SK-N-SH (cell line): ENCODE measurements at places on chromosomes 6 and 20.

DNA sequence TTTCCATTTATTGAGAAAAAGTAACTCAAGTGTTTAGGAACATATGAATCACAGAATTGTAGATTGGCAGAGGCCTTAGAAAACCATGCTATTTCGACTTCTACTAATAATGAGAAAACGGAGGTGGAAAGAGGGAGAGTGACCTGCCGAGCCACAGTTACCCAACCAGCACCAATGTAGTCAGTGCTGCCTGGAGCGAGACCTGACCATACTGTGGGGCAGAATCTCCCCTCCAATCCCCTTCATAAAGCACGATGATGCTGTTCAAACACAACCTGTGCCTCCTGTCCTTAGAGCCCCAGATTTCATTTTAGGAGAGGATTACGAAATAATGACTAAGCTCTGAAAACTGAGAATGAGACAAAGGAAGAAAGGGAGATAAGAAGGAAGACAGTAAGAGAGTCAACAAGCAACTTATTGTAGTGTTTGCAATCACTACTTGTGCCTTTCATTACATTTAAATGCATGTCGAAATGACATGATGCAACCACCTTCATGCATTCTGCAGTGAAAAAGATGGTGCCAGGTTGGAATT, 70.6 kb downstream of the ATXN1 start:
- no peak for DNase-seq

DNA sequence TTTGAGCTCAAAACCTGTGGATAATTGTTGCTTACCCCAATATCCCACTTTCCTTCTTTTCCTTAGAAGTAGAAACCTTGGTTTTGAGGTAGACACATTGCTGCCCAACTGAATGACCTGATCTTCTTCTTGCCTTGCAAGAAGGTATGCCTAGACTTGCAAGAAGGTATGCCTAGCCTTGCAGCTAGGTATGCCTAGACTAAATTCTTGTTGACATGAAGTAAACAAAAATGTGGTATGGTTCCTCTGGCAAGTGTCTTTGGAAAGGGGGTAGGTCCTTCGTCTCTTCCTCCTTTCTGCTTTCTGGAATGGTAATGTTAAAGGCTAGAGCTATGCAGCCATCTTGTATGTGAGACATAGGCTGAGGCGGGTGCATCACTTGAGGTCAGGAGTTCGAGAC, 129.2 kb downstream of the GMPR start:
- no peak for DNase-seq

GRCh38 chr6:131293472-131293911, 158.2 kb downstream of the AKAP7 start:
- DNase-seq = no peak

DNA sequence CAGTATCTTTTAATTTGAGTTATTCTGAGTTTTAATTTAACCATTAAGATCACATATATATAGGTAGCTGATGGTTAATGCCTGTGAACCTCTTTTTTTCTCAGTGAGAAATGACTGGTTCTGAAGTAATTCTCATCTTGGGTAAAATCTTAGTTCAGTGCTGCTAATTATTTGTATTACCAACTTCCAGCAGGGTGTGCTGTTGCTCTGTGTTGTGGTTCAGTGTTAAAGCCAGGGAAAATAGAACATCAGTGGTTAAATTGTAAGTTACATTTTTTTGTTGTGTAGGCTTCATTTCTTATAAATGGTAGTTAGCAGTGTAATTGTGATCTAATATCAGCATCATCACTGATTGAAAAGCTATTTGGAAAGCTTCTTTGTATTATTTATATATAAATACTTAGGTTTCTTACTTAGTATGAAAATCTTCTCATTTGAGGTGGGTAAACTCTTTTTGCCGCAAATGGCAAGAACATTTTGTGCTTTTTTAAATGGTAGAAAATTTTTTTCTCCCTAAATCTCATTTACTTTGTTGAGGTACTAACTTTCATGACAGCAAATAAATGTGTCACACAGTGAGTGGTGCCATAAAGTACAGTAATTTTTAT, 43.7 kb downstream of the CDC5L start:
- peak; percentile 38 for DNase-seq

- DNase-seq = no peak
Measured at GRCh38 chr20:58150772-58151171, 77.7 kb downstream of the ANKRD60 start.

DNA sequence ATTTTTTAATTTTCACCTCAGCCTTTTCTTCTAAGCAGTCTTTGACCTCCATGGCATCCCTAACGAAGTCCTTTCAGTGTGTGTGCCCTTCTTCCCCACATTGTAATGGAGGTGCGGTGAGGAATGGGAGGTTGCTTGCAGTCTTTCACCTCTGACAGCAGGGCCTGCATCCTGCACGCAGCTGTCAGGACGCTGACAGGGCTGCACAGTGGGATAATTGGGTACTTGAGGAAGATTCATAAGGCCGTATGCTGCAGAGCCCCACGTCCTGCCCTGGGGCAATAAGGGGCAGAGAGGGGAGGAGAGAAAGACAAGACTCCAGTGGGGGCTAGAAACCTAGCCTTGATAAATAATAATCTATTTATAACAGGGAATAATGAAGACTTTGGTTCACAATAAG, 184.7 kb downstream of the SAMD5 start:
- no peak for DNase-seq

DNA sequence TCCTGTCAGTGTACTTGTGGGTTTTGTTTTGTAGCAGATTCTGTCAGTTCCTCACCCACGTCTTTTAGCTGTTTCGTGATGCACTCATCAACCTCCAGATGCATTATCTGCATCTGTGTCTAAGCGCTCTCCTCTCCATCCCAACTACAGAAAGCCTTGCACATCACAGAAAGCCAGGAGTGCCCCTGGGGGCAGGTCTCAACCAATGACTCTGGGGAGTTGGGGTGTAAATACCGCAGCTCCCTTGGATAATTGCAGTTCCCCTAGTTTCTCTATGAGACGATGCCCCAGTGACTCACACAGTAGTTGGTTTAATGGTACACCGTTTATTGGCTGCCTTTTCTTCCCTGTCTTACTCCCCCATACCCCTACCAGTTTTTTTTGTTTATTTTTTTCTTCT, 158.1 kb downstream of the SOX4 start:
- no peak for DNase-seq

GRCh38 chr20:51493346-51493791, 49.1 kb downstream of the NFATC2 start:
- no peak for DNase-seq

GRCh38 chr6:139443231-139444112, 69.0 kb upstream of the CITED2 start:
- DNase-seq = no peak

DNA sequence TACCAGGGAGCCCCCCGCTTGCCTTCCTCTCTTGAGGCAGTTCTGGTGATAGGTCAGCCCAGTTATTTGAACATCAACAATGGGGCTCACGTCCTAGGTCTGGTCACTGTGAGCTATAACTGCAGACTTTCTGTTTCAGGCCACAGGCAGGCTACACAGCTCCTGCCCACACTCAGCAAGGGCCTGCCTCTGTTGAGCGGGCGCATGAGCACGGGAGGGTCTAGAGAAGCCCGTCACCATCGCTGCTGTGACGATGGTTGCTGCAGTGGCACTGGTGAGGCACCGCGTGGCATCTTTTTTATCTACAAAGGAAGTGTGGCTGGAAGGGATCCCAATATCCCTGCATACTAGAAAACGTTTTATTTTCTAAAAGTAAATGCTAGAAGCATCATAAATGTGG, 77.8 kb downstream of the RAMACL start:
- DNase-seq = no peak

DNA sequence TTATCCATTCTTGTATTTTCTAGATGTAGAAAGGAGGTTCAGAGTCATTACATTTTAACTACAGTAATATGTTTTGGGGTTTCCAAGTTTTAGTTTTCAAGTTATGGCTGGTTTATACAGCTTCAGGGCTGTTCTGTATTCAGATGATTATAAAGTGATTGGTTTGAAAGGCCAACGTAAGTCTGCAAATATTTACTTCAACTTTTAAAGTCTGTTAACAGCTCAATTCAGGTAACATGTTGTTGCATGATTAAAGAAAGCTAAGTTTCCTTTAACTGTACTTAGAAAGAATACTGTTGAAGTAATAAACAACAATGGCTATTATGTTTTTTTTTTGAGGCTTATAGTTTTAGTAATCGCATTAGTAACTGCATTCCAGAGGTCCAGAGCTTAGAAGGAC, 22.8 kb upstream of the GCLC start:
- no peak for DNase-seq

GRCh38 chr6:137236581-137237355, 17.6 kb upstream of the IFNGR1 start:
- no peak for DNase-seq

GRCh38 chr20:44582311-44583025, at the start of gene PKIG:
PKIG (plus strand) TSS chr20:44582579; CDS start chr20:44614557, 31,978 bp downstream.
- no peak for DNase-seq

DNA sequence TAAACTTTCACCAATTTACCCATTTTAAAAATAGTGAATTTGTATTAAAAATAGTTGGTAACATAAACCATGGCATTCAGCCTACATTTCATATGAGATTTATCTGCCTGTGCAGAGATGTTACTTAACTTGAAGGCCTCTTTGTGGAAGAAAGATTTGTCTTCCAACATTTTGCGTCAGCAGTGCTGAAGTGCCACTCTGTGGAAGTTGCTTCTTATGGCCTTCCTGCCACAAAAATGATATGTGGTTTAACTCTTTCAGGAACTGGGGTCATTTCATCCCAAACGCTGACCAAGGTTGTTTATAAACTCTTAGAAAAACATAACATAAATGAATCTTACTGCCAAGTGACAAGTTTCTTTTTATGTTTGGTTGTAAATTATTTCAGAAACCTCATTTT, 246.8 kb downstream of the ARID1B start:
- DNase-seq = no peak

GRCh38 chr6:109738255-109738654, 47.2 kb downstream of the FIG4 start:
- no peak for DNase-seq

GRCh38 chr6:139364302-139364981, 10.0 kb downstream of the CITED2 start:
- DNase-seq = peak; percentile 45

DNA sequence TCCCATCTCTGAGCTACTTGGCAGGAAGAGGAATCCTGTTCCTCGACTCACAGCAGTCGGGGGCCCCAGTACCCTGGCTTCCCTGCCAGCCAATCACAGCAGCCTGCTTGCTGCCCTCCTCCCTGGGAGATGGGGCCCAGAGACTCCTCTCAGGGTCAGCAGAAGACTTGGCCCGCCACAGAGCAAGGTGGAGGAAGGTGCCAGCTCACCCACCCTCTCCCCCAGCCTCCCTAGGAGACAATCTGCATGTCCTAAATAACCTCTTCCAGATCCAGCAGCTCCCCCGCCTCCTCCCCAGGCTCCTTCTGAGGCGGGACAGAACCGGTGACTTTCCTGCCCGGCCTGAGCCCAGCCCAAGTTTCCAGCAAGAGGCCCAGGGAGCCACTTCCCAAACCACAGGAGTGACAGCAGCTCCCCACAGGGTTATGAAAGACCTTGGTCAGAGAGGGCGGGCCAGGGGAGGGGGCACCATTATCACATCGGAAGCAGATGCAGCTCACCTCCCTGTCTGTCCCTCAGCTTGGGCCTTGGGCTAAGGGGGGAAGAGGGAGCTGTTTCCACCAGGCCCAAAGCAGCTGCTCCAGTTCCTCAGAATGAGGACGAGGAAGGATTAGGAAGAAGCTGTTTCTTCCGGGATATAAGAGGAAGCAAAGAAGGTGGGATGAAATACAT, 2.3 kb downstream of the CCND3 start:
- no peak for DNase-seq

DNA sequence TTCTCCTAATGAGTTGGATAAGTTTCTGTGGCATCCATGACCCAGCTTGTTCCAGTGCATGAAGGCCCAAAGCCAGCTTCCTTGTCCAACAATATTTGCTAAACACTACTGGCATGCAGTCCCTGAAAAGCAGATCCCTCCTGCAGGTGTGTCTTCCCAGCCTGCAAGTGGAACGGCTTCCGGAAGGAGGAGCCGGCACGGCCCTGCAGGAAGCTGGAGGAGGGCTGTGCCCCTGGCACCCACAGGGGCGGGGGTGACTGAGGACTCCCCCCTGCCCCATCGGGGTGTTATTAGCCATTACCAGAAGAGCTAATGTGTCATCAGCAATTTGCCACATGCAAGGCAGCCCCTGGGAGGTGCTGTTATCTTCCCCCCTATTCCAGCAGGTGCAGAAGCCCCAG, 27.4 kb downstream of the NPEPL1 start:
- DNase-seq = peak; percentile 20

DNA sequence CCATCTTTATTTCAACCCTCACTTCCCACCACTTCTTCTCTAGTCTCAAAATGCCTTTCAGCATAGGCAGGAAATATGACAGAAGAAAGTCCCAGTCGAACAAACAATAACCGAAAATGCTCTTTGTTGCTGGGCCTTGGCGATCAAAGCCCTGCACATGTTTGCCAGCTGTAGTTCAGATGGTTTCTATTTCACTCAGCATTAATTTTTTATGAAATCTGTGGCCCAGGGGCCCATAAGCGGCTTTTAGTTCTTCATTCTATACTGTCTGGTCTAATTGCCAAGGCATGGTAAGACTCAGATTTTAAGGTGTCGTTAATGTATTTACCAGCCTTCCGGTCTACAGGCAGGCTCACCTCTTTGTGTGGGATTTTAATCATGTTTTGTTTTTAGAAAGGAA, 10.9 kb upstream of the F13A1 start:
- DNase-seq = no peak

DNA sequence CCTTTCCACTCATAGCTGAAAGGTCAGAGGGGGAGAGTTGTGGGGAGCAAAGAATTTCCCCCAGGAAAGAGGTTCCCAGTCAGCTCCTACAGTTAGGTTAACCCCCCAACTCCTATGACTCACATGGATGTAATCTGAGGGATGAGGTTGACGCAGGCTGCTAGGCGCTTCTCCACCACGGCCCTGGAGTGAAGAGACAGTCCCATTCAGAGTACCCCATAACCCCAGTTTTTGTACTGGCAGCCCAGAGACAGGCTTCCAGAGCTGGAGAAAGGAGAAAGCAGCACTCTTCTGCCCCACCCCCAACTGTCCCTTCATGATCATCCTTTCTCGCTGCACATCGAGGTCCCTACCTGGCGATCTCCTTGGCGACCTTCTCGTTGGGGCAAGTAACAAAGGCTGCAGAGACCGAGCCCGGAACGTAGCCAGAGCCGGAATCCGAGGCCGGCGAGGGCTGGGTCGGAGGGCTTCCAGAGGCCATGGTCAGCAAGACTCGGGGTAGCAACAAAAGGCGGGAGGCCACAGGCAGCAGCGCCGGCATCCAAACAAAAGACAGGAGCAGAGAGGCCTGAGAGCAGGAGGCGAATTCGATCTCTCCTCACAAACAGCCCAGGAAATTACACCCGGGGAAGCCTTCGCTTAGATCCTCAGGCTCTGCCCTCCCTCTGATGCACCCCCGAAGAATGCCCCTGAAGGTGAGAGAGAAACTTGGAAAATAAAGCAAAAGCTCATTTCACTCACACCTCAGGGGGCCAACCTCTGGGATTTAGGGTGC, 592 bp downstream of the CUTA start:
- DNase-seq = no peak

DNA sequence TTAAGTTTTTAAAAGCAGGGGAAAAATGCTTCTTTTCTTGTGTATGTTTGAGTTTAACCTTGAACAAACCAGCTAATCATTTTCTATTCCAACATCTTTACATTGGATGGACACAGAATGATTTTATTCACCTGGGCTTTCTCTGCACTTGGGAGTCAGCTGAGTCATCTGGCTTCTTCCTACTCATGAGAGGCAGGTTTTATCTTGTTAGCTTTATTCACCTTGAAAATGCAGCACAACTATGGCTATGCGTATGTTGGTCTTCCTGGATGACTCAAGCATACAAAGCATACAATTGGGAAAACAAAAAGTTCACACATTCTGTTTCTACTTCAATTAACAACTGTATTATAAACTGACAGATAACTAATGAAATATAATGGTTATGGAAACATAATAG, 737.7 kb downstream of the FRK start:
- no peak for DNase-seq
